ENCODE measurements at places on chromosomes 7 and 10.

GRCh38 chr10:77417806-77418640, 219.6 kb downstream of the KCNMA1 start:
- DNase-seq = no peak

DNA sequence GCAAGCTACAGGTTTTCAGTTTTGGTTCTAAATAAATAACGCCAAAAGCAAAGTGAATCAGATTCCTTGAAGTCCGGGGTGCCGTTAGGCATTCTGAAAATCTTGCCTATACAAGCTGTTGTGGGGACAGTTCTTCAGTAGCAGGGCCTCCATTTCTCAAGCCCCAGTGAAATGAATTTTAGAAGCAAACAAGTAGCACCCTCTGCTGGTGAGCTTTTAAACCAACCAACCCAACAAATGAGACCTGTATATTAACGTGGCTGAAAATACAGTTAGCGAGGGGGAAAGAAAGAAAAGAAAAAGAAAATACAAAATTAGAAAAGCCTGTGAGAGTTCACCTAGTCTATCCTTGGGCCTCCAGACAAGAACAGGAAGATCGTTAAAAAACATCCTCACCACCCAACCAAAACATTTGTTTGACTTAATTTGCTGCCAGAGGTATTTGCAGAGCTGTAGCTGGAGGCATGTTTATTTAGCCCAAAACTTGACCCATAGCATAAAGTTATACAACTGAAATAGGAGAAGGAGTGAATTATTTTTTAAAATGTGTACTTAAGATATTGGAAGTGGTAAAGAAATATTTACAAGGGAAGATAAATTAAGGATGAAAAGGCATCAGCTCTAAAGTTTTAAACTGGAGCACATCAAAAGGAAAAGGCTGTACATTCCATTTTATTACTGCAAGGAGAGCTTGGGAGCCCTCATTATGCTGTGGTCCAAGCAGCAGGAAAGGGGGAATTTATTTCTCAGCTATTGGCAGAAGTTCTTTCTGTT, 98.9 kb downstream of the DYNC1I1 start:
- peak; percentile 59 for DNase-seq

- DNase-seq = no peak
Measured at GRCh38 chr7:141444961-141445360, 106.2 kb upstream of the AGK start.

DNA sequence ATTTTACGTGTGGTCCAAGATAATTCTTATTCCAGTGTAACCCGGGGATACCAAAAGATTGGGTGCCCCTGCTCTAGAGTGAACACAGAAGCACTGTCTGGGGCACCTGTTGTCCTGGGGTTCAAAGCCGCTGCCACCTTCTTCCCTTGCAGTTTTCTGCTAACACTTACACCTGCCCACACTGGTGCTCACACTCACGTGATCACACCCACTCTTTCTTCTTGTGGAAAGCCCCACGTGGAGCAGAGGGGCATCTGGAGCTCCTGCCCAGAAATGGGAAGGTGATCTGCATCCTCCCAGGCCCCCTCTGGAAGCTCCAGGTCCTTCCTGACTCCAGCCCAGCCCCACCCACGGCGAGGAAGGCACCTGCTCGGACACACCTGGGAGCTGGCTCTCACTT, 42.9 kb downstream of the PTPRN2 start:
- DNase-seq = no peak

GRCh38 chr10:96041146-96041545, 2.2 kb upstream of the CCNJ start:
- no peak for DNase-seq

- DNase-seq = no peak
Measured at GRCh38 chr7:41599760-41600159, 103.1 kb downstream of the INHBA start.

- DNase-seq = no peak
Measured at GRCh38 chr10:70343312-70343711, 39.1 kb downstream of the LRRC20 start.

DNA sequence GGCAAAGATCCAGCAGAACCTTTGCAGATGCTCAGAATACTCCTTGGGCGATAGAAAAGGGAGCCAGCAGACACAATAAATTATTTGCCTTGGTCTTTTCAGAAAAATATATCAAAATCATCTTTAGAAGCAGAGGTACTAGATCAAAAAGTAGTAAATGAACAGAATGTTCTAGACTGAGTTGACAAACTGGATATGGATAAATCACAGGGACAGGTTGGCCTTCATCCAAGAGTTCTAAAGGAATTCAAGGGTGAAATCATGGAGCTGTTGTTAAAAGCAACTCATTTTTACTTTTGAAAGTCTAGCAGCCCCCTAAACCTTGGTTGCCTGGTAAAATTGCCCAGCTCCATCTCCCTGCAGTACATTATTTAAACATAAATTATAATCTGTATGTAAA, 99.1 kb downstream of the PLCE1 start:
- no peak for DNase-seq

DNA sequence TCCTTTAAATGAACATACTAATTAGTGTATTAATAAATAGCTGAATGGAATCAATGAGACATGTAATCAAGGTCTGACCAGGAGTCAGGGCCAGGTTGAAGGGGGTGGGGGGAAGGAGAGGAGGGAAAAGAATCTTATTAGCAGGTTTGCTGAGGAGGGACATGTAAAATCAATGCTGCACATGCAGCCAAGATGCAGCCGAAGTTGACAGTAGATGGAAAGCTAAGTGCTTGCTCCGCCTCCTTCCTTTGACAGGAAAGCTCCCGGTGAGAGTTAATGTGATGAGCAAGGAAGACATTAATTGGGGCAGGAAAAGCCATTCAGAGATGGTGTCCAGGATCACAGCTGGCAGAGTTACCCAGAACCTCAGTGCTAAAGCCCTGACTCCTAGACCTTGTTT, 24.4 kb downstream of the PLXNA4 start:
- no peak for DNase-seq

DNA sequence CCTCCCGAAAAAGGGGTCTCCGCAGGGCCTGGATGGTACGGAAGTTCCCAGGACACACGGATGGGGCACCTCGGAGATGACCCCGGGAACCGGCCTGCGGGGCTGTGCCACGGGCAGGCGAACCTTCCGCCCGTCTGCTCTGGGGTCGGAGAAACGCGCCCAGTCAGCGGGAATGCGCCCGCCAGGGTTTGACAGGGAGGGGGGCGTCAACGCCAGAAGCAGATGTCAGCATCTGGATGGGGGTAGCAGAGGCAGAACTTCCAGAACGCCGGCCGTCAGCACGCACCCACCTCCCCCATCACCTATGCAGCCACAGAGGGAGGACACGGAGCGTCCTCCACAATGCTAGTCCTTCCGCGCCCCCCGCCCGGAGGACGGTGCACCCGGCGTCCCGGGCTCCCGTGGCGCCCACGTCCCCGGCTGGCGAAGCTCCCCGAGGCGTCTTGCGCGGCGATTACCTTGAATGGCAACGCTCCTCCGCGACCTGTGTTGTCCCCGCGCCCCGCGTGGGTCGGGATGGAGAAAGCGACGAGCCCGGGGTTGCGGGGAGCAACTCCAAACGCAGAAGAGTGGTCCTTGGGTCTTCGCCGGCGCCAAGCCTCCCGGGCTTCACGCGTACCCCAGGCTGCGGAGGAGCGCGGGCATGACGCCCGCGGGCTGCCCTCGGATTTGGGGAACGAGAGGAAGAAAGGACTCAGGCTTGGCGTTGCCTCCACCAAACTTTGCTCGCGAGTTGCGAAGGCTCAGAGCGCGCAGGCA, 561 bp downstream of the FGFR2 start:
- DNase-seq = peak; percentile 52

DNA sequence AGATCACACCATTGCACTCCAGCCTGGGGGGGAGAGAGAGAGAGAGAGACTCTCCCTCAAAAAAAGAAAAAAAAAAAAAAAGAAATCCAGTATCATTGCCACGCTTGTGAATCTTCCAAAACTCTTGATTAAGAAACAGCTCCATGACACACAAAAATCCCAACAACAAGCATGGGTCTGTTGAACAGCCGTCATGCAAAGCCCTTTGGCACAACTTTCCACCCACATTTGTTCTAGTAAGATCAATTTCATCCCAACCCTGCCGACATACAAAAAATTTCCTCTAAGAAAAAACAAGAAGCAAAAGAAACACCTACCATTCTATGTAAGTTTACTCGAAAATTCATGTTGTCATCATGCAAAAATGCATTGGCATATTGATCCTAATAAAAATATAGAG, 62.8 kb downstream of the ARMH3 start:
- DNase-seq = no peak

- no peak for DNase-seq
Measured at GRCh38 chr10:132883391-132883881, 58.9 kb downstream of the CFAP46 start.

GRCh38 chr7:155431231-155431630, 26.7 kb upstream of the EN2 start:
- no peak for DNase-seq

DNA sequence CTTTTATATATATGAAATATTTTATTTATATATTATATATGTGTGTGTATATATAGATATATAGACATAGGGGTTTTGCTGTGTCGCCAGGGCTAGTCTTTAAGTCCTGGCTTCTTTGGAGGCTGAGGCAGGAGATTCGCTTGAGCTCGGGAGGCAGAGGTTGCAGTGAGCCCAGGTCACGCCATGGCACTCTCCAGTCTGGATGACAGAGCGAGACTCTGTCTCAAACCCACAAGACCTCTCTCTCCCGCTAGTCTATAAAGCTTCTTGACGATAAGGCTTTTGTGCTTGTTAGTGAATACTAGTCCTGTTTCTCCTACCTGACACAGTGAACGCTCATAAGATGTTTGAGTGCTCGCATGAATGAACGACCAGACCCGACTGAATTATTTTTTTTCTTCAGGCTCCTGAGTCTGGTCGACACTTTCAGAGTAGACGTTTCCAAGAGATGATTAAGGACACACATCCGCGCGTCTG, 577 bp upstream of the DDX21 start:
- peak; percentile 30 for DNase-seq

DNA sequence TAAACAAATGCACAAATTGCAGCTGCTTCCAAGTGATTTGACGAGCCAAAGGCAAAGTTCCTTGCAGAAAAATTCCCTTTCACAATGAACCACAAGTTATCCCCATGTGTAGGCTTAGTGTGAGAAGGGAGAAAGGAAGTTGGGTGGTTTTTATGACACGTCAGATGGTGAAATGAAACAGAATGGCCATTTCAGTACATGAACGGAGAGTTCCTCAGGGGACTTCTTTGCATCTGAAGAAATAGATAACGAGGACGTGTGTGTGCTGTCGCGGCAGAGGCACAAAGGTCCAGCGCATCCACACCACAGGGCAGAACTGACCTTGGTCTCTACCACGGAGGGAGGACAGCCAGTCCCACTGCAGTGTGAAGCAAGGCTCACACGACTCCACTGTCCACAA, 135.9 kb downstream of the PAXIP1 start:
- DNase-seq = no peak
